ENCODE measurements at places on chromosomes 11 and 22.

GRCh38 chr11:10650630-10651029, 42.9 kb downstream of the IRAG1 start:
- DNase-seq, result no peak

- DNase-seq, result no peak
Measured at GRCh38 chr11:46337626-46338345, 9.5 kb upstream of the DGKZ start.

DNA sequence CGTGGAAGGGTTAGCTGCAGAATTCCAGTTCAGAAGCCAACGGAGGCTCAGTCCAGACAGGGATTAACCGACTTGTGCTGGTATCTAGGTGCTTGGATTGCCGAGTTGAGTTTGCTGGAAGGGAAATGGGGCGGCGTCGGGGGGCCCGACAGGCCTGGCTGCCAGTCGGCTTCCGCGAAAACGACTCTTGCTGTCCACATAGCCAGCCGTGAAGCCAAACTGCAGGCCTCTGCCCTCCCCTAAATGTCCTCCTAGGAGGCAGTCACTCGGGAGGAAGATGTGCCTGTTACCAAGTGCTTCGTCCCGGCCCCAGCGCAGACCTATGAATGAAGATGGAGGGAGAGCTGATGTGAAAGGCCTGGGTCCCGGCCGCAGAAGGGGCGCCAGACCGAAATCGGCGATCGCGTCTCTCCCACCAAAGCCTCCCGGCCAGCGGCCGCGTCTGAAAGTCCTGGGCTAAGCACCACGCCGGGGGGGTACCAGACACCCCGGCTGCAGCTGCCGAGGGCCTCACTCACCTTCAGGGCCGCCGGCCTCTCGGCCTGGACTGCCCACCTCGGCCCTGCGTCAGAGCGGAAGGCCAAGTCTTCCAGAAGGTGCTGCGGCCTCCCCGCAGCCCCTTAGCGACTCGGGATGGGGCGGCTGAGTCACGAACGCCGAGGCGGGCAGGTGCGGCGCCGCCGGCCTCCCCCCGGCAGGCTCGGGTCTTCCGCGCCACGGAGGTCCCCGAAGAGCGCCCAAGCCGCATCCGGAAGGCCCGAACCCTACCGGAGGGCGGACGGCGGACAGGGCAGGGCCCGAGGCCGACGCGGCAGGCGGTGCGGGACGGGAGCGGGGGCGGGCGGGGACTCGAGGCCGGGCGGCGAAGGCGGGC, 7.5 kb downstream of the DPAGT1 start:
- no peak for DNase-seq

DNA sequence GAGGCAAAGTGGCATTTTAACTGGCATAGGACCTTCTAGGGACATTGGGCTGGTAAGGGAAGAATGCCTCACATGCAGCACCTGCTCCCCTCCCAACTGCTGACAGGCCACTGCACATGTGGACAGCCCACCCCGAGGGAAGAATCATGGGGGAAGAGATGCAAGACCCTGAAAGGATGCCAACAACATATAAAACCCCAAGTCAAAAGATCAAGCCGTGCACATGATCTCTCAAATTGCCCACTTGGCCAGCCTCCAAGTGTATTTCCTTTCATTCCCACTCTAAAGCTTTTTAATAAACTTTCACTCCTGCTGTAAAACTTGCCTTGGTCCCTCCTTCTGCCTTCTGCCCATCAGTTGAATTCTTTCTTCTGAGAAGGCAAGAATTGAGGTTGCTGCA, 947.8 kb upstream of the CCDC90B start:
- DNase-seq, result no peak

GRCh38 chr22:28741200-28741784, 328 bp downstream of the CHEK2 start:
- no peak for DNase-seq

GRCh38 chr11:118572981-118573550, 857 bp downstream of the ARCN1 start:
- DNase-seq, result peak; percentile 17
